ENCODE measurements at places on chromosomes 6 and 20.

DNA sequence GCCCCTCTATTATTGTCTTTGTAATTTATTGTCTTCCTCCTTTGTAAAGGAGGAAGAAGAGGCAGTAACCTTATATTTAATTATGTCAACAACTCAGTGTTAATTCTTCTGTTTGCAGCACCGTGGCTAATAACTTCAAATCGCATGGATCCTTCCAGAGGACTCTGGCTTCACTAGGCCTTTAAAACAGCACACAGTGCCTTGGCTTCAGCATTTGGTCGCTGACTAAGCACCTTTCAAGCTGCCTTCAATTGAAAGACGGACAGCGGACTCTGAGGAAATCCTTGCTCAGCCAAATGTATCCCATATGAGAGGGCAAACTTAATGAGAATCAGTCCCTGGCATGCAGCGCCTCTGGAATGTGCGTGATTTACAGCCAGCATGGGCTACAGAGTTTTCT lies 64.2 kb downstream of the SGK1 start:
- DNase-seq = peak; percentile 79

DNA sequence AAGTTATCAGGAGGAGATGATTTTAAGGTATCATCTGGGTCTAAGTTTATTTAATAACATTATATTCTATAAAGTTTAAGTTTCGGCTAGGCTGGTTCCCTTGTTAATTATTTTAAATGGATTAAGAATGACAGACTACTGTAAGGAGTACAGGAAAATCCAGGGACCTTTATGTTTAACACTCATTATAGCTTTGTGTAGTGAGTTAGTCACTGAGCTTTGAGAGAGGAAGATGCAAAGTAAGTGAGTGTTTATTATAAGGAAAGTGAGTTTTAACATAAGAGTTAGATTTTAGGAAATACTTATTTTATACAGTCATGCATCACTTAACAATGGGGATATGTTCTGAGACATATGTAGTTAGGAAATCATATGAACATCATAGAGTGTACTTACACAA lies 485.5 kb downstream of the MMUT start:
- no peak for DNase-seq

- DNase-seq = no peak
Measured at GRCh38 chr20:58094160-58094559, 134.3 kb downstream of the ANKRD60 start.

GRCh38 chr20:57245997-57246396 lies 20.4 kb downstream of the BMP7 start:
- no peak for DNase-seq
